ENCODE measurements at places on chromosomes 4 and X.
A peak's percentile ranks its signal among the peaks of the same experiment; 100 is the strongest.

DNA sequence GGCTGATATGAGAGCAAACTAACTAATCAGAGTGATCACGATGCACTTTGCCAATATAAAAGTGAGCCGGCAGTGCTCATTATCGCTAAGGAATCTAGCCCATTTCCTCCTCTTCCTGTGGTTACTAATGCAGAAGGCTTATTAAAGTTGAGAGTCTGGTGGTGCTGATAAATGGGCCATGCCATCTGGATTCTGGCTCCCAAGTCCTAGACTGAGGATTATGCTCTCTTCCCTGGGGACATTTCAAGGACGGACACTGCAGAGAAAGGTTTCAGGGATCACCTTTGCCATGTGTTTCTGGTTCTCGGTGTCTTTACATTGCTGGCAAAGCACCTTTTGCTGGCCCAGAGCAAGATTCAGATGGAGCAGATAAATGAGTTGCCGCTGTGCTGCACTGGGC is 85.3 kb downstream of the RTL5 start:
- no peak for DNase-seq

- DNase-seq: no peak
Measured at GRCh38 chr4:189763583-189763982, 177.1 kb upstream of the FRG1 start.

- peak; percentile 48 for DNase-seq
Measured at GRCh38 chrX:7158468-7158990, 10.6 kb upstream of the PUDP start.

DNA sequence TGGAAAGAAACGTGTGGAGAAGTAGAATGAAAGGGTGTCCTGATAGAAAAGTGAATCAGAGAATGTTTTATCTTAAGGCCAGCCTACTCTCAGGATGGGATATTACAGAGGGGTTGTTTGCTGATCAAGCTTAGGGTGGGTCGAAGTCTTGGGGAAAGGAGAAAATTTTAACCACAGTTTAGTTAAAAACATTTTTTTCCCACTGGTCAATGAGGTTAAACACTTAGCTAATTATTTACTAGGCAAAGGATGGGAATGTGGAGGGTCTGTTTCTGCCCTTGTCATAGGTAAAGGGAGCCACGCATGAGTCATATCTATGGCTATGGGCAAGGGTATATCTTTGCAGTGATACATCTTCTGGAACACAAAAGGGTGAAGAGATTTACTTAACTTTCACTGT is 16.1 kb upstream of the SULT1E1 start:
- no peak for DNase-seq

DNA sequence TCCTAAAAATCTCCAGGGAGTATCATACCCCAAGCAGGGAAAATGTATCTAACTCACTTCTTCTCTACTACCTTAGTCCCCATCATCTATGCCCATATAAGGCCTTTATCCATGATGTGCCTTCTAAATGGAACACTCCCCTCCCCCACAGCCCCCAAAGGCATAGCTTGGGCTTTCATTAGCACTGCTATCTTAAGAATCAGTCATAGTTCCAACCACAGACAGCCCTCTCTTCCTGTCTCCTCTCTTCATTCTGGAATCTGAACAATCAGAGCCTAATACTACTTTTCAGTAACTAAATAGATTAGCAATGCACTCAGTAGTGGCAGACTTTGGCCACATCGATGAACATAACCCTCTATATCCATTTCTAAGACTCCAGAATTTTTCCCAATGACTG is 313.2 kb upstream of the DKK2 start:
- DNase-seq: peak; percentile 89

GRCh38 chr4:24497221-24497620 is 87.1 kb downstream of the DHX15 start:
- DNase-seq: no peak

- peak; percentile 85 for DNase-seq
Measured at GRCh38 chrX:78139160-78140123, at the start of gene TAF9B. TAF9B (minus strand) TSS chrX:78139650; CDS start chrX:78139611, 39 bp downstream.

DNA sequence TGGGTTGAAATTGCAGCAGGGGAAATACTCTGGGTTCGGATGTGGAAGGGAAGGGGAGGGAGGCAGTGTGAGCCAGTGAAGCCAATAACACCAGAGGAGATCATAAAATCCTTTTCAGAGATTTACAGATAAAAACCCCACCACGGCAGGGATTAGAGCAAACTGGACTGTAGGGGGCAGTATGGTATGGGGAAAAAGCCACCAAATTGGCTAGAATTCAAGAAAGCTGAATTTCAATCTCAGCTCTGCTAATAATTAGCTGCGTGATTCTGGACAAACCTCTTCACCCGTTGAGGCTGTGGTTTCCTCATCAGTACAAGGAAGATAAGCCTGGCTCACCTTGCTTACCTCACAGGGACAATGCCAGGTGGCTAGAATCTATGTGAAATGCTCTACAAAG is 108.1 kb downstream of the ATG4A start:
- DNase-seq: peak; percentile 33

- no peak for DNase-seq
Measured at GRCh38 chr4:102036016-102036415, 245.5 kb downstream of the BANK1 start.

DNA sequence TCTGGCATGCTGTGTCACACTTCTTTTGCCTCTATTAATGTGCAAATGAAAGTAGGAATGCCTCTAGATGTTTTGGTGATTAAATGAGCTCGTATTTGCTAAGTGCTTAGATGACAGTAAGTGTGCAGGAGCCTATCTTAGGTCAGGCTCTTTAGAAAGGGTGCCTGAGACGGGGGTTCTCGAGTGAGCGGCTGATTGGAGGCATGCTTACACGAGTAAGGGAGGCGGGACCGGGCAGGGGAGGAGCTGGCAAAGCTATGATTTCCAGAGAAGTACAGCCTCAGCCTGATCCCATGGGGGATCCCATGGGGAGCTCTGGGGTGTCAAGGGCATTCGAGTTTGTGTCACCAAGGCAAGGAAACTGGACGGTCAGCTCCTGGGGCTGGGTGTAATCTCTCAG is 44.8 kb downstream of the CLDN34 start:
- no peak for DNase-seq

- DNase-seq: no peak
Measured at GRCh38 chr4:168972596-168972995, 37.5 kb downstream of the CBR4 start.

- DNase-seq: no peak
Measured at GRCh38 chr4:709348-709747, 3.7 kb downstream of the PCGF3 start.

DNA sequence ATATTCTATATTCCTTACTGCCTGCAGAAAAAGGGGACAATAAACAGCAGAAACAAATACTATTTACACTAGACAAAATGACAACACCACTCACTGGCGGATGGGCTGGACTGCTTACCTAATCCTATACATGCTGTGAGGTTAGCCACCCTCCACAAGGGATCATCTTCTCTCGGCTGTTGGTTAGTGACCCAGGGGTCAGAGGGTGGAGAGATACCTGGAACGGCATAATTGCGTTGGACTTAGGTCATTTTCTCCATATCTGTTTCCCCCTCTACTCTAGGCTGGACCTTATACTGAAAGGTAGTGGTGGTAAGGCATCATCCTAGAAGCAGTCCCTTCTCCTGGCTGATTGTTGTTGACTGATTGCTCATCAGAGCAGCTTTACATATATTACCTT is 286.8 kb upstream of the UGT8 start:
- DNase-seq: no peak

- DNase-seq: peak; percentile 42
Measured at GRCh38 chr4:4673070-4673469, 131.2 kb upstream of the STX18 start.

GRCh38 chr4:182809417-182810102 is 107.6 kb downstream of the DCTD start:
- no peak for DNase-seq

GRCh38 chr4:65508168-65508567 is 162.1 kb downstream of the EPHA5 start:
- DNase-seq: peak; percentile 94

- no peak for DNase-seq
Measured at GRCh38 chr4:112236040-112236439, 4.5 kb downstream of the AP1AR start.

DNA sequence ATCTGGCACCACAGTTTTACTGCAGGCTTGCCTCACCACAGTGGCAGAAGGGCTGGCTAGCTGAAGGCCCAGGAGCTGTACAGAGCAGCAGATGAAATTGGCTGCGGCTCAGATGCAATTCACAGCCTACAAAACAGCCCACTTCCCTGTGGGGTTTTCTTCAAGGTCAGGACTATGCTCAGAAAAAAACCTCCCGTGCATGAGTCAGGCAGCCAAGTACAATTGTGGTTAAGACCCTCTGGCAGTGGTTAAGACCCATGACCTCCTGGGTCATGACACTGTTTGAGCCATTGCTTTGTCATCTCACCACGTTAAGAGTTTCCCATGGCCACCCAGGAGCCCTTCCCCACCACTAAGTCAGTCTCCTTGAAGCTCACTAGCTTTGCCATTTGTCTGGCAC is 276.3 kb downstream of the HNRNPD start:
- no peak for DNase-seq

DNA sequence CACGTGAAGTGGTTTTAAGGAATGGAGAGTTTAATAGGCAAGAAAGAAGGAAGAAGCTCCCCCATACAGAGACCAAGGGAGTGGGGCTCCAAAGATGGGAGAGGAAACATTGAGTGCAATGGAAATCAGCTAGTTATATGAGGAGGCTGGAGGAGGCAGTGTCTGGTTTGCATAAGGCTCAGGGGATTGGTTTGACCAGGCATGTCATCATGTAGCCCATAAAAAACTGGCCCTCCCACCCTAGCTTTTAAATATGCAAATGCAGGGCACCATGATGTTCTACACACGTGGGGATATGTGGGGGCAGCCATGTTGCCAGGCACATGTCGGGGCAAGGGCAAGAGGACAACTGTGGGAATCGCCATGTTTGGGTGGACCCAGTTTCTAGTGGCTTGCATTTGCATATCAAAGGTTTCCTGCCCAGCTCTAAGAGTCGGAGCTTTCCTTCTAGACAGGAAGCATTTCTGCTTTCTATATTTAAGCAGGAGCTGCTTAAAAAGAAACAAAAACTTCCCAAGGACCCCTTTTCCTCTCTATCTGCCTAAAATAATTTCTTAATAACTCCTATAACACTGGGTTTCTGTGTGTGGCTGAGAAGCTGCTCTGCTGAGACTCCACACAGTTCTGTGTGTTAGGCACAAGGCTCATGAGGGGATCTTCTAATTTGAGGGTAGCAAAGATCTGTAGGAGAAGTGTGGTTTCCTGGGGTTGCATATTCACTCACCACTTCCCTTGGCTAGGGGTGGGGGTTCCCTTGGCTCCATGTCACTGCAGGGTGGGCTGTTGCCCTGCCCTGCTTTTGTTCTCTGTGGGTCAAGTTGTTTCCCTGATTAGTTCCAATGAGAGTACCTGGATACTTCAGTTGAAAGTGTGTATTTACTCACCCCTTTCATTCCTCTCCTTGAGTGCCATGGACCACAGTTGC is 113.5 kb downstream of the VSIG4 start:
- DNase-seq: no peak

DNA sequence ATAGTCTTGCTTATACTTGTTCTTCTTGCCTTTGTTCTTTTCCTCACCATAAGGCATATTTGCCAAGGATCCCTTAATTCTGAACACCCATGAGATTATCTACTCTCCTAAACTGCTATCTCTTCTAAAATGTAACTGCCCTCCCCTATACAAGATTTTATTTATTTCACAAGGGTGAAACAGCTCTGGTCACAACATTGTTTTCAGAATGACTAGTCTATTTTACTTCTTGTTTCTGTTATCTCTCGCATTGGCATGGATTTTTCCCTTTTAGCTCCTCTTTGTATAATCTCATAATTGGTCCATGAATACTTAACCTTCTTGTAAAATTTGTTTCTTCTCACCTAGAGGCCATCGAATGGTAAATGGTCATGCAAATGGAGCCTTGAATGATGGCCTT is 17.2 kb upstream of the COL25A1 start:
- no peak for DNase-seq

GRCh38 chr4:150178161-150178560 is 99.9 kb downstream of the DCLK2 start:
- DNase-seq: peak; percentile 77

- no peak for DNase-seq
Measured at GRCh38 chr4:7632341-7632740, 197.6 kb upstream of the PSAPL1 start.

DNA sequence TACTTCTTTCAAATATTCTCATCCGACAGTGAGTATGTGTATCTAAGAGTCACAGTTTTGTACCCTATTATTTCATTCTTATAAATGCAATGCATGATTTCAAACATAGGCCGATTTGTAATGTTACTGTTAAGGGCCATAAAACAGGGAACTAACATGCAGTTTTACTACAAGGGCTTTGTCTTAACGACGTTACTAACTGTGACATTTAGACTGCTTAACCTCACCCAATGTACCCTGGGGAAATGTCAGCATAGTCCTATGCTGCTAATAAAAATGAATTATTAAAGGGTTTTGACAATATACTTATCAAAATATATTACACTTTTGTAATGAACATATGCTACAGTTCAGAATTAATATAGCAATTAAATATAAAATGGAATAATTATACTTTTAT is 74.8 kb upstream of the CPXCR1 start:
- DNase-seq: no peak

DNA sequence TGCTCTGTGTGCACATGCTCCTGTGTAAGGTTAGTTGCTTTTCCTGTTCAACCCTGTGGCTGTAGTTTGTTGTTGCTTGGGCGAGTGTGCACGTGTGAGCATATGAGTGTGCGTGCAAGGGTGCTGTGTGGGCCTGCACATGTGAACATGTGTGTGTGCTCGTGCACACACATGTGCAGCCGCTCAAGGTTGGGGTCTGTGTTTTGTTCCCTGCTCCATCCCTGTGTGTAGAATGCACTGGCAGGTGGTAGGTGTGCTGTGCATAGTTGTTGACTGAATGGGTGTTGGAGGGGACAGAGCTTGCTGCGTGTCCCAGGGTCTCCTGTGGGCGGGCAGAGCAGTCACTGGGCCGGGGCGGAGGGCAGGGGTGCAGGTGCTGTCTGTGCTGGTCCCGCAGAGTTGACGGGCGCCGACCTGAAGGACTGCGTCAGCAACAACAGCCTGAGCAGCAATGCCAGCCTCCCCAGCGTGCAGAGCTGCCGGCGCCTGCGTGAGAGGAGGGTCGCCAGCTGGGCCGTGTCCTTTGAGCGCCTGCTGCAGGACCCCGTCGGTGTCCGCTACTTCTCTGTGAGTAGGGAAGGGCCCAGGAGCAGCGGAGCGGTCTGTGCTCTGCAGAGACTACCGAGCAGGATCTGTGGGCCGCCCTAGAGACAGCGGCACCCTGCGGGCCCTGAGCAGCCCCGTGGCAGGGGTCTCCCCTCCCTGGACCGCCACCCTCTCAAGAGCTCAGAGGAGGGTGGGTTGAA is 27.9 kb upstream of the HGFAC start:
- DNase-seq: no peak

DNA sequence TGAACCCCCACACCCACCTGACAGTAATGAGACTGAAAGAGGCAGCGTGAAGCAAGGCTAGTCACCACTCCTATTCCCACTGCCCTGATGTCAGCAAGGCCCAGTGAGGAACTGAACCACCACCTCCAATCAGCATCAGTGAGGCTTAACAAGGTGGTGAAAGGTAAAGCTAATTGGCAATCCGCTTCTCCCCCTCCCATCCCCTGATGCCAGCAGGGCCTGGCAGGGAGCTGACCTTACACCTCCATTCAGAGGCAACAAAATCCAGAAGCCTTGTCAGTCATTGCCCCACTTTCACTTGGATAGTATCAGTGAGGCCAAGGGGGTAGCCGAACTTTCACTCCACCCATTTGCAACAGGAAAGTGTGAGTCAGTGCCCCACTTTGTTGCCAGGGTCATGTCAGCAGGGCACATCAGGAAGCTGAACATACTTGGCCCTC is 60.8 kb downstream of the AWAT2 start:
- DNase-seq: no peak
